ENCODE measurements at places on chromosomes 7 and 10. TPM values are rescaled to one million over a fixed set of nuclear protein-coding genes. Genes with fewer than 3 reads are reported as not detected.

The HKDC1 gene
- polyA plus RNA-seq, result 5.5 TPM

The ERVW-1 gene
- not detected for polyA plus RNA-seq

The RBM20 gene
- polyA plus RNA-seq, result 0.03 TPM

The IDI2 gene
- polyA plus RNA-seq, result not detected

The YAE1 gene
- 13.1 TPM for polyA plus RNA-seq

The HECW1 gene
- polyA plus RNA-seq, result not detected

The UPK3B gene
- polyA plus RNA-seq, result not detected

The GARIN1A gene
- polyA plus RNA-seq, result 0.06 TPM

The BRAF gene
- 10.0 TPM for polyA plus RNA-seq

The CCDC71L gene
- 4.8 TPM for polyA plus RNA-seq

The SPDYE9 gene
- 0.10 TPM for polyA plus RNA-seq

The INMT gene
- polyA plus RNA-seq, result 0.77 TPM

The CPED1 gene
- not detected for polyA plus RNA-seq

The AKR1C4 gene
- not detected for polyA plus RNA-seq

The OR6B1 gene
- not detected for polyA plus RNA-seq

The SBDS gene
- 84.0 TPM for polyA plus RNA-seq

The SPDYE11 gene
- polyA plus RNA-seq, result not detected

The IRF5 gene
- polyA plus RNA-seq, result 14.4 TPM

The CDHR3 gene
- 2.1 TPM for polyA plus RNA-seq

The SNX8 gene
- 6.6 TPM for polyA plus RNA-seq

The EPHB6 gene
- polyA plus RNA-seq, result 14.2 TPM

The TUBAL3 gene
- polyA plus RNA-seq, result not detected

The PLXDC2 gene
- polyA plus RNA-seq, result not detected

The BTBD16 gene
- not detected for polyA plus RNA-seq

The NANOS1 gene
- 0.11 TPM for polyA plus RNA-seq

The NACAD gene
- not detected for polyA plus RNA-seq
